ENCODE measurements at places on chromosomes 12 and 14.
A peak's percentile ranks its signal among the peaks of the same experiment; 100 is the strongest.

- DNase-seq: no peak
Measured at GRCh38 chr14:46381674-46382073, 269.9 kb downstream of the RPL10L start.

- DNase-seq: no peak
Measured at GRCh38 chr12:110670161-110670701, 18.7 kb downstream of the HVCN1 start.

DNA sequence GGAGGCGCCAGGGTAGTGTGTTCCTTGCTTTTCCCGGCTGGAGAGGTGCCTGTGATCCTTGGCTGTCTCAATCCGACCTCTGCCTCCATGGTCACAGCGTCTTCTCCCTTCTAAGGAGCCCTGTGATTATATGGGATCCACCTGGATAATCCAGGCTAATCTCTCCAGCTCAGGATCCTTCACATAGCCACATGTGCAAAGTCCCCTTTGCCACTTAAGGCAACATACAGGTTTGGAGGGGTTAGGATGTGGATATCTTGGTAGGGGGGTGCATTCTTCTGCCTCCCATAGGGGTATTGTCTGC lies 1.2 kb upstream of the HVCN1 start:
- DNase-seq: no peak

GRCh38 chr12:111188436-111188835 lies 180.5 kb downstream of the PHETA1 start:
- DNase-seq: no peak

DNA sequence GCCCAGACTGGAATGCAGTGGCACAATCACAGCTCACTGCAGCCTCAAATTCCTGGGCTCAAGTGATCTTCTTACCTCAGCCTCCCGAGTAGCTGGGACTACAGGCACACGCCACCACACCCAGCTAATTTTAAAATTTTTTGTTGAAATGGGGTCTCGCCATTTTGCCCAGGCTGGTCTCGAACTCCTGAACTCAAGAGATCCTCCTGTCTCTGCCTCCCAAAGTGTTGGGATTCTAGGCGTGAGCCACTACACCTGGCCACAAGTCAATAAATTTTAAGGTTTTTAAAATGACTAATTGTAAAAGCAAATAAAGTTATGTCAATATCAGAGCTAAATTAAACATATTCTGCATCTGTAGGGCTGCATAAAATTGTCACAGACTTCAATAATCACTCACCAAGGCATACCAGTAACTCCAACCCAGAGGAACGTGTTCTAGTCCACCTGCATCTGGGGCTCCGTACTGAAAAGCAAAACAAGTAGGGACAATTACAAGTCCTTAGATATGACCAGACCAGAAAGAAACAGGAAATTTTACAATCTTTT lies 13.9 kb downstream of the GNS start:
- no peak for DNase-seq

DNA sequence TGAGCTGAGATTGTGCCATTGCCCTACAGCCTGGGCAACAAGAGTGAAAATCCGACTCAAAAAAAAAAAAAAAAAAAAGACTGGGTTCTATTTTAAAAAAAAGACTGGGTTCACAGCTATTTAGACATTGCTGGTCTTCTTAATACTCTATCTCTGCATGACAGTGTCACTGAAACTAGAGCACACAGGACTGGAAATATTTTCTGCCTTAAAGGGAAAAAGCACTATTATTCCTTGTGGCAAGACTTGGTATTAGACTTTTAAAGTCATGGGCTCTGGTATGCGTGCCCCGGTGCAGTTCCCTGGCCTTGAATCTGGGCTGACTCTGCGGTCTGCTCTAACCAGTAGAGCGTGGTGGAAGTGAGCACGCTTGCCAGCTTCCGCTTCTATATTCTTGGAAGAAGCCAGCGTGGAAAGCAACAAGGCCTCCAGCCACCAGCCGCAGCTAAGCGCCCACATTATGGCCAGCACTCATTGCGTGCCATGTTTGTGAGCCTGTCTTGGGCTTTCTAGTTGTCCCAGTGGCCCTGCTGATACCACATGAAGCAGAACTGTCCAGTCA lies 31.3 kb downstream of the PRKAB1 start:
- DNase-seq: no peak

DNA sequence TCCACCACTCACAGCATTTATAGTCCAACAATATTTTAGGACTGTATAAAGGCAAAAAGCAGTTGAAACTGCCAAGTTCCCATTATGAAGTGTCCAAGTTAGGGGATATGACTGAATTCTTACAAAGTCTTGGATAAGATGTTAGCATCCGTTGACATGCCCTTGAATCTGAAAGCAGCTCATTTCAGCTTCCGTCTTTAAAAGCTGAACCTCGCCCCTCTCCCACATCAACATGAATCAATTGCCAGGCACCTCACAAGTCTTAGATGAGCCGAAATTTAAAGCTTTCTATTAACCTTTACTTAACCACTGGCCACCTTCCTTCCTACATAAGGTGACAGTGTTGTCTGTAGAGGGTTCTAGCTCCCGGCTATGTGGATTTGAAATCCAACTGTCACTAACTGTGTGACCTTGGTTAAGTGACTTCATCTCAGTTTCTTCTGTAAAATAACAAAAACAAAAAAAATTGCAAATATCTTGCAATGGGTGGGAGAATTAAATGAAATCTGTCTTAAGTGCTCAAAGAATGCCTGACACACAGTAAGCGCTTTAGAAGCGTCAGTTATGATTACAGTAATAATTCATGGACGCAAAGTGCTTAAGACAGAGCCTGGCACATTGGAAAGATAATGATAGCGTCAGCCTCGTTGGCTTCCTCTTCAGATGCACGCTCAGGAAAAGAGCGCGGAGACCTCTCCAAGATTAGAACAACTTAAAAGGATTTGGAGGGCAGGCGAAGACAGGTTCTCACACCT lies 1.2 kb downstream of the PPP1CC start:
- DNase-seq: peak; percentile 55

- no peak for DNase-seq
Measured at GRCh38 chr12:115504306-115505290, 772.9 kb downstream of the MED13L start.

DNA sequence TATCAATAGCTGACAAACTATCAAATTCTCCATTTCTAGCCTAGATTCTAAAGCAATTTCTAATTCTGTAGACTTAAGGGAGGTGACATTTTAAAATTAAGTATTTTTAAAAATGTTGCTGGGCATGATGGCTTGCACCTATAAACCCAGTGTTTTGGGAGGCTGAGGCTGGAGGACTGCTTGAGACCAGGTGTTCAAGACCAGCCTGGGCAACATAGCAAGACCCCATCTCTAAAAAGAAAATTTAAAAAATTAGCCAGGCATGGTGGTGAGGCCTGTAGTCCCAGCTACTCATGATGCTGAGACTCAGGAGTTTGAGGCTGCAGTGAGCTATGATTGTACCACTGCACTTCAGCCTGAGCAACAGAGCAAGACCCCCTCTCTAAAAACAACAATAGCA lies 15.1 kb downstream of the MGST1 start:
- no peak for DNase-seq

- DNase-seq: no peak
Measured at GRCh38 chr12:88424791-88425730, 155.2 kb downstream of the KITLG start.

GRCh38 chr12:12008931-12009611 lies 61.7 kb upstream of the BCL2L14 start:
- peak; percentile 98 for DNase-seq

DNA sequence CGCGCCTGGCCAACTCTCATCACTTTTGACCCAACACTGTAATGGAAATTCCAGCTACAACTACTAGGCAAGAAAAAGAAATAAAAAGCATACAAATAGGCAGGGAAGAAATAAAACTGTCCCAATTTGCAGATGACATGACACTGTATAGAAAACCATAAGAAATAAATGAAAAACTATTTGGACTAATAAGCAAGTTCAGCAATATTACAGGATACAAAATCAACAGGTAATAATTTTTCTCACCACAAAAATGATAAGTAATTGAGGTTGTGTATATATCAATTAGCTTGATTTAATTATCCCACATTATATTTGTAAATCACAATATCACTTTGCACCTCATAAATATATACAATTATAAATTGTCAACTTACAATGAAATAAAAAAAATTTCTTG lies 41.9 kb upstream of the OASL start:
- DNase-seq: no peak

GRCh38 chr12:8080120-8080519 lies 2.0 kb upstream of the NECAP1 start:
- no peak for DNase-seq

GRCh38 chr14:64158608-64159007 lies 135.6 kb downstream of the ESR2 start:
- no peak for DNase-seq

GRCh38 chr14:57182760-57183503 lies 85.8 kb downstream of the EXOC5 start:
- DNase-seq: peak; percentile 40

DNA sequence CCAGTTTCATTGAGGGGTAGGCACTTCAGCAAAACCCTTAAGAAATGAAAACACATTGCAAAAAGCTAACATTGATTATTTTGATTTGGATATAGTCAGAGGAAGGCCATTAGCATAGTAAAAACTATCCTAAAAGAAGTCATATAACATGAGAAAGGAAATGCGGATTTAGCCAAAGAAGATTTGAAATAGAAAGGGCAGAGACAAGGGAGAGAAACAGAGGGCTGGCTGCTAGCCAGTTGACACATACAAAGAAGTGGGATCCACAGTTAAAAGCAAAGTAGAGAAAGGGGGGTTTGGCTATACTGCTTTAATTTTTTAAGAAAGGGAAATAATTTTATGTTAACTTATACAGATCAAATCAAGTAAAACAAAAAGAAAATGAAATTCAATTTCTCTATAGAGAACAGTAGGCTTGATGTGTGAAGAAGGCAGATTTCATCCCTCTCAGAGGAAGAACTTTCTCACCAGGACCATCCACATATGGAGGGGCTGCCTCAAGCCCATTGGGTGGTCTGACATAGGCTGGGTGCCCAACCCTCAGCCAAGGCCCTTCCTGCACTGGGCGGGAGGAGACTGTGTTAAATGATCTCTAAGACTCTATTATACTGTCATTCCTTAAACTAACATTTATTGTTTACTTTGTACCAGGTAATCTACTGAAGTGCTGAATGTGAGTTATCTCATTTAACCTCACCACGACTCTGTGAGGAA lies 420.3 kb downstream of the CCDC91 start:
- no peak for DNase-seq

- DNase-seq: no peak
Measured at GRCh38 chr14:93186466-93186865, 1.3 kb downstream of the LYSET start.

GRCh38 chr12:34253674-34254073 lies 231.4 kb downstream of the ALG10 start:
- no peak for DNase-seq

DNA sequence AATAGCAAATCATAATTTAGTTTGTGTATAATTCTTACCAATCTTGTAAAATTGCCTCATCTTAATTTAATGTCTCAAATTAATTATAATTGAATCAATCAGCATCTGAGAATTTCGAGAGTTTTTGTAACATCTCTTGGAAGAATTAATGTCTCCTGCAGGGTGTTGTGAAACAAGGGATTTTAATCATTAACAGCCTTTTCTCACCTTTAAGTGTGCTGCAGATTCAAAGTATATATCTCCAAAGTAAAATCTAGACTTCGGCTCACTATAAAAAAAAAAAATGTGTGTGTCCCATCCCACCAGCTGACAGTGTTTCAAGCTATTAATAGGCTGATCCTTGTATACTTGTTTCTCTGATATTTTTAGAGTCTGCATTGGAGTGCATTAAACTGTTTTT lies 603.1 kb downstream of the ETNK1 start:
- no peak for DNase-seq

DNA sequence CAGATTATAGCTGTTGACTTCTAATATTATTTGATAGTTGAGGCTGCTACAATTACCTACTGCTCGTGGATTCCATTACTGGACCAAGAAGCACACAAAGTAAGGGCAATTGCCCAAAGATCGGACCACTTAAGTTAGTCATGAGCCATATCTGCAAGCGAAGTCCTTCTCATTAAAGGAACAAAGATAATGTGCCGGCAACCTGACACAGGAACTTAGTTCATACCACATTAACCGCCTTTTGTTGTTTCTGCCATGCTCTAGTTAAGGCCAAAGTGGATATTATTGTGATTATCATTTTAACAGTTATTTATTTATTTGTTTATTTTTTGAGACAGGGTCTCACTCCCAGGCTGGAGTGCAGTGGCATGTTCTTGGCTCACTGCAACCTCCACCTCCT lies 38.1 kb upstream of the TMED10 start:
- no peak for DNase-seq

- DNase-seq: no peak
Measured at GRCh38 chr12:62519043-62519442, 52.4 kb downstream of the MON2 start.

GRCh38 chr12:69059465-69060457 lies 126.8 kb upstream of the CPM start:
- no peak for DNase-seq

GRCh38 chr12:55982319-55982936 lies 8.6 kb downstream of the RAB5B start:
- DNase-seq: no peak

DNA sequence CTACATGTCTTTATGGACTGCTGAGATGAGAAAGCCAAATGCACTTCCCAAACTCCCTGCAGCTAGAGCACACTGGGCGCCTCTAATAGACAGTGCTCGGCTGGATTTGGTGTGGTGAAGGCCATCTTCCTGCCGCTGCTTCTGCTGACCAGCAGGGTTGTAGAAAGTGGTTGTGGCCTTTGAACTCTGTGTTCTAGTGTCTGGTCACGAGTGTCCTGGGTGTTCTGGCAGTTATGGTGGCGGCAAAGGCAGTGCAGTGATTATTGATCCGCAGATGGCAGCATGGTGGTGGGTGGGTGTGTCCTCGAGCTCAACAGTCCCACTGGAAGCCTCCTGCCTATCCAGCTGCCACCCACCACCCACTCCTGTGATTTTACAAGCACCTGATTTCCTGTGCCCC lies 43.4 kb downstream of the SMIM41 start:
- no peak for DNase-seq

GRCh38 chr12:17134315-17134714 lies 528.4 kb upstream of the LMO3 start:
- DNase-seq: no peak

DNA sequence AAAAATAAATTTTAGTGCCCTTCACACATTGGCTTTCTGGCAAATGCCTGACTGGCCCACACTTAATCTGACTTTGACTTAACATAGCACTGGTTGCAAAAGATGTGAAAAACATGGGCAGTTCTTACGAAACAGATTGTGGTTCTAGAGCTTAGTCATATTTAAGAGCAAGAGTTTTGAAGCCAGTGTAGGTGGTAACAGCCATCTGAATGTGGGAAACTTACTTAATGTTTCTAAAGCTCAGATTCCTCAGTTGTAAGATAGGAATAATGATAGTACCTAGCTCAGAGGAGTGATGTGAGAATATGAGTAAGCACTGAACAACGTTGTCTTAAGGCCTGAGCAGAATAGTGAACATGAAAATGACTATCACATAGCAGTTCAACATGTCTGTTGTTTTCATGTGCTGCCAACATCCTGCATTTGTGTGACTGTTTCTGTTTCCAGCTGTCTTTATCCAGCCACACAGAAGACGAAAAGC lies 262.7 kb downstream of the SYT1 start:
- DNase-seq: no peak

- no peak for DNase-seq
Measured at GRCh38 chr12:121209221-121209620, 708 bp upstream of the P2RX4 start.
